Stimulated activated CD4-positive, alpha-beta T cell treated with anti-CD3 and anti-CD28 coated beads, Interleukin-2, amount 100 ng/mL, for 24 hours (primary cell): ENCODE measurements at places on chromosomes 5 and 9.

- no peak for DNase-seq
Observed at GRCh38 chr5:3594510-3595005, 1.1 kb upstream of the IRX1 start.

DNA sequence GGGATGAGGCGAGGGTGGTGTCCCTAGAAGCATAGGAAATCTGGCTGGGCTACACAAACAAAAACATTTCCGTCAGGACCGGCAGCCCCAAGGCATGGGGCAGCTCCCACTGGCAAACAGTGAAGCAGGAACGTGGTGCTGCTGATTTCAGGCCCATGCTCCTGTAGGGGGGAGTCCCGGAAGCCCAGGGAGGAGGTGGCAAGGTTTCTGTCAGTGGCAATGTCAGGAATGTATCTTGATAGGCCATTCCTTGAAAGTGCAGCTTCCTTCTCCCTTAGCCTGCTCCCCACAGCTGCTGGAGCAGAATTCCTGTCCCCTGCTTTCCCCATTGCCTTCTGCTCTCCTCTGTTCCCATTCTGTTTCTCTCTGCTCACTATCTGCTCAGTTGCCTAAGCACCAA, 42.4 kb downstream of the MRRF start:
- DNase-seq: no peak

DNA sequence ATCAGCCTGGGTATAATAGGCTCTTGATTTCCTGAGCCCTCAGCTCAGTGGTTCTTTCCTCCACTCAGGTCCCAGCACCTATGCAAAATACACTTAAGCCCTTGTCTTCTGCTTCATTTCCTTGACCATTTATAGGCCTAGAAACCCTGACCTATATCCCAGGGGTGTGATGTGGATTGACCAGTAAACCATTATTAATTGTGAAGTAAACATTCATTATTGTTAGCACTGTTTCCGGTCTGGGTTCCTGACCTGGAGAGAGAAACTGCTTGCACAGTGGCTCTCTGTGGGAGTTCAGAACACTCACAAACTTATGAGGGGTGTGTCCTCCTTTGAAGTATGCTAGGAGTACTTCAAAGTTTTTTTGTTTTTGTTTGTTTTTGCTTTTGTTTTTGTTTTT, 19.6 kb upstream of the TOMM5 start:
- no peak for DNase-seq

GRCh38 chr9:130608554-130609134, 29.3 kb downstream of the FUBP3 start:
- DNase-seq: no peak

- DNase-seq: no peak
Observed at GRCh38 chr5:167827766-167828165, 463.7 kb upstream of the WWC1 start.

GRCh38 chr5:4576161-4576748, 563.9 kb upstream of the ADAMTS16 start:
- DNase-seq: no peak

GRCh38 chr9:130756037-130756436, 62.5 kb downstream of the EXOSC2 start:
- DNase-seq: no peak

GRCh38 chr5:158451993-158452672, 593.2 kb upstream of the CLINT1 start:
- no peak for DNase-seq
